ENCODE measurements at places on chromosomes 2 and 18. TPM values are rescaled to one million over a fixed set of nuclear protein-coding genes. Genes with fewer than 3 reads are reported as not detected.

Gene CXCR4
- 338 TPM for total RNA-seq

Gene XRCC5
- total RNA-seq, result 324 TPM

Gene ZNF516
- total RNA-seq, result 13.9 TPM

Gene EHBP1
- total RNA-seq, result 32.0 TPM

DNA sequence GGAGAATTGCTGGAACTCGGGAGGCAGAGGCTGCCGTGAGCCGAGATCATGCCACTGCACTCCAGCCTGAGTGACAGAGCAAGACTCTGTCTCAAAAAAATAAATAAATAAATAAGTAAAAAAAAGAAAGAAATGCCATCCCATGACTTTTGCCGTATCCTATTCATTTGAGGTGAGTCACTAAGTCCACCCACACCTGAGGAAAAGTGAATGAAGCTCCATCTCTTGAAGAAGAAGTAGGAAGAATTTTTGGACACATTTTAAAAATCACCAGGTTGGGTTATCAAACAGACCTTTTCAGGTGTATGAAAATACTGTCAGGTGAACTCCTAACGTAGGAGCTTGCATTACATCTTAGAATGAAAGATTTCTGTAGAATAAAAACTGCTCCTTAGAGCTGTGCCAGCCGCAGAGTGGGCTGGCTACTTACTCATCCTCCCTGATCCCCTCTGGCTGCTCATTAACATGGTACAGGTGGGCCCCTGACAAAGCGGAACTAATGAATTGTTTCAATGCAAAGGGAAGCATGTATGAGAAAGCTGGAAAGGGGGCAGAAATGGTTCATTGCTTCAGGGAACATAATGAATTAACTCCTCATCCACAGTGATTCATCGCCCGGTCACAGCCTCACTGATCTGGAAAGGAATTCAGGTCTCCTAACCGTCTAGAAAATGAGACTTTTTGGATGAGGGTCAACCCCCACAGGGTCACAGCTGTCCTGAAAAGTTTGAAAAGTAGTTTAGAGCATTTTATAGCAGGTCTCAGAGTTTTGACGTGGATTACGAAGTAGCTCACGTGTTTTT lies 191.4 kb downstream of the SPP2 start:
- no peak overlapping the region for H3K27ac ChIP-seq
- H3K27me3 ChIP-seq, result no peaks in the 10 kb centered on the region
- peaks cover 3% of the 10 kb centered on the region for H3K4me1 ChIP-seq
- H3K36me3 ChIP-seq, result no peaks in the 10 kb centered on the region
- no peak for DNase-seq

DNA sequence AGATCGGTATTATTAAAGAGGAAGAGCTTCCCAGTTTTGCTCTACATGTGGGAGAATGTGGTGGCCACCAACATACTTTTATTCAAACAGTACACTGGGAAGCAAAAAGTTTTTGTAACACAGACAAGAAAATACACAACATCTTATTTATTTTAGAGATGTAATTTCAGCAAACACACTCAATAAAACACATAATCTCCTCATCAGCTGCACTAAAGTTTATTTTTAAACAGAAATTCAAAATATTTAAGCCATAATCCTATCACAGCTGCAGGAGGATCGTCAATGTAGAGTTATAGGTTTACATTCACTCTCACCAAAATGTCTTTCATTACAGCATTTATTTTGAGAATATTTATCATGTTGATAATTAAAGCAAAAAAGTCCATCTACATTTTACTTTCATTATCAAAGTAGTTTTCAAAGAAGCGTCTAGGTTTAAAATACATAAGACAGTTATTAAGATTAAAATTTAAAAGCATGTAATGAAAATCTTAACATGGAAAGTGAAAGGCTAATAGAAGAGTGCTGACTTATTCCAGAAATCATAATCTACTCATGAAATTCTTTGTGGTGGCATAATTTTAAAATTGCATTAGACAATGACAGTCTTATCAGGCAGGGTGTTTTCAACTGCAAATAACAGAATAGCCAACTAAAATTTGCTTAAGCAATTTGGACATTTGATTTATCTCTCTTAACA lies 61.0 kb downstream of the ANKRD44 start:
- H3K4me1 ChIP-seq, result peaks cover 80% of the 10 kb centered on the region
- H3K4me3 ChIP-seq, result peak overlapping the region; percentile 66
- DNase-seq, result no peak
- peaks cover 9% of the 10 kb centered on the region for H3K36me3 ChIP-seq
- no peaks in the 10 kb centered on the region for H3K27me3 ChIP-seq

DNA sequence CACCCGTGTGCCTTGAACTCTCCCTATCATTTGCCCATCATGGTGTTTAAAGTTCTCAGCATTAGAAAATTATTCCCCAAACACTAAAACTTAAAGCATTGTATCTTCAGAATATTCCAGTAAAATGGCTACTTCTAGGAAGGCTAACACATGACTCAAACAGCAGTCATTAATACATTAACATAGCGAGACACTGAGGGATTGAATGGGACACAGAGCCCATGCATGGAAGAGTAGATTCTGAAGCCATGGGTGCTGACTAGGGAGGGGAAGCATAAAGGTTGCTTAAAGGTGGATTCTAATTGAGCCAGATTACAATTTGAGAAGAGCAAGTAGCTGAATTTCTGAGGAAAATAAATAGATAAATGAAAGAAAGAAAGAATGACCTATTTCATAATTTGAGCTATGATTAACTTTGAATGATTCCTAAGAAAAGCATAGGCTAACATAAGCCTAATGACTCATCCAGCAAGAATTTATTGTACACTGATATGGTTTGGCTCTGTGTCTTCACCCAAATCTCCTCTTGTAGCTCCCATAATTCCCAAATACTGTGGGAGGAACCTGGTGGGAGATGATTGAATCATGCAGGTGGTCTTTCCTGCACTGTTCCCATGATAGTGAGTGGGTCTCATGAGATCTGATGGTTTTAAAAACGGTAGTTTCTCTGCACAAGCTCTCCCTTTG lies 79.8 kb upstream of the PIK3C3 start:
- H3K4me1 ChIP-seq, result peaks cover 6% of the 10 kb centered on the region
- H3K27ac ChIP-seq, result no peak overlapping the region
- H3K27me3 ChIP-seq, result peaks cover 7% of the 10 kb centered on the region
- no peaks in the 10 kb centered on the region for H3K36me3 ChIP-seq

GRCh38 chr2:9790702-9791225 lies 52.5 kb upstream of the TAF1B start:
- H3K4me3 ChIP-seq, result no peak overlapping the region
- no peak for DNase-seq

GRCh38 chr2:166665991-166666940 lies 172.2 kb upstream of the SCN7A start:
- H3K4me3 ChIP-seq, result no peak overlapping the region
- no peak for DNase-seq
- no peaks in the 10 kb centered on the region for H3K4me1 ChIP-seq
- no peaks in the 10 kb centered on the region for H3K36me3 ChIP-seq
- H3K27ac ChIP-seq, result no peak overlapping the region

DNA sequence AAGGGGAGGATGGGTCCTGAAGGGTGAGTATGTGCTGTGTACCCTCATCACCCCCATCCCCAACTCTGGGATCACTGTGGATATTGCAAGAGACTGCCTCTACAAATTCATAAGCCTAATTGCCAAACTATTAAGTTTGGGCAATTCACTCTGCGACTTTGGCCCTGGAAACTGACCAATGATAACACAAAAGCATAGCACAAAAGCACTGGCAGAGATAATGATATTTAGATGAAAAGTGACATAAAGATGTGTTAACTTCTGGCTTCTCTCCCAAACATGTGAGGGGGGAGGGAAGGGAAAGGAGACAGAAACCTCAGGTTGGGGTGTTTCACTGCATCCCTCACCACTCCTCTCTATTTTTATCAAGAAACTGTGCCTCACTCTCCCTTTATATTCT lies 150.3 kb downstream of the SATB2 start:
- H3K4me1 ChIP-seq, result no peaks in the 10 kb centered on the region
- peaks cover 6% of the 10 kb centered on the region for H3K27me3 ChIP-seq
- DNase-seq, result no peak
- H3K4me3 ChIP-seq, result no peak overlapping the region
- H3K27ac ChIP-seq, result no peak overlapping the region
- no peaks in the 10 kb centered on the region for H3K36me3 ChIP-seq

DNA sequence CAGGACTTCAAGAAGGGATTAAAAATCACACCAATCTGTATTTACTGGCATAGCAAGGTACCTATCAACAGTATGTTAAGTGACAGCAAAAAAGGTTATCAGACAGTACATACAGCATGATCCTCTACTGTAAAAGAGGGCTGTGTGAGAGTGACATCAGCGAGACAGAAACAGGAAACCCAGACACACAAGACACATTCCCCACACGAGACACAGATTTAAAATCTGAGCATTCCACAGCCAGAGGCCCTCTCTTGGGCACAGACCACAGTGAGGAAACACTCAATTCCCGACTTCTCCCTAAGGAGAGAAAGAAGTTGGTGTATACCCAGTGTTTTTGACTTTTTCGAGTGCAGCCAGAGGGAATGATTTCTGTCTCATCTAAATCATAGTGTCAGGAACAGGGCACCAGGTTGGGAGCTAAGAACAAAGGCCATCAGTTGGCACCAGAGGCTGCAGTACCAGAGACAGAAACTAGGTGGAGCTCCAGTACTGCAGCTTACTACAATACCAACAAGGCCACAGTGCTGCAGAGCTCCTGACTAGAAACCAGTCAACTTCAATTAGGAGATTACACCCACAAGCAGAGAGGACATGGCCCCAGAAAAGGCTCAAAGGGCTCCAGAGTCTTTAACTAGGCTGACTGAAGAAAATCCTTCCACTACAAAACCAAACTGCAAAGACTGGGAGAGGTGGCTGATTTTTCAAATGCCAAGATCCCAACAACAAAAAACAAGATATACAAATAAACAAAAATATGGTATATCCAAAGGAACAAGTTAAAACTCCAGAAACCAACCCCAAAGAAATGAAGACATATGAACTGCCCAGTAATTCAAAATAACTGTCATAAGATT lies 41.0 kb downstream of the UNC50 start:
- peak overlapping the region; percentile 94 for H3K27ac ChIP-seq
- DNase-seq, result peak; percentile 83
- peak overlapping the region; percentile 81 for H3K4me3 ChIP-seq
- H3K27me3 ChIP-seq, result no peaks in the 10 kb centered on the region

- no peak overlapping the region for H3K27ac ChIP-seq
- H3K36me3 ChIP-seq, result peaks cover 10% of the 10 kb centered on the region
- no peak for DNase-seq
- H3K4me1 ChIP-seq, result peaks cover 7% of the 10 kb centered on the region
- H3K4me3 ChIP-seq, result no peak overlapping the region
- no peaks in the 10 kb centered on the region for H3K27me3 ChIP-seq
Observed at GRCh38 chr2:15643791-15644585, 52.3 kb downstream of the DDX1 start.

DNA sequence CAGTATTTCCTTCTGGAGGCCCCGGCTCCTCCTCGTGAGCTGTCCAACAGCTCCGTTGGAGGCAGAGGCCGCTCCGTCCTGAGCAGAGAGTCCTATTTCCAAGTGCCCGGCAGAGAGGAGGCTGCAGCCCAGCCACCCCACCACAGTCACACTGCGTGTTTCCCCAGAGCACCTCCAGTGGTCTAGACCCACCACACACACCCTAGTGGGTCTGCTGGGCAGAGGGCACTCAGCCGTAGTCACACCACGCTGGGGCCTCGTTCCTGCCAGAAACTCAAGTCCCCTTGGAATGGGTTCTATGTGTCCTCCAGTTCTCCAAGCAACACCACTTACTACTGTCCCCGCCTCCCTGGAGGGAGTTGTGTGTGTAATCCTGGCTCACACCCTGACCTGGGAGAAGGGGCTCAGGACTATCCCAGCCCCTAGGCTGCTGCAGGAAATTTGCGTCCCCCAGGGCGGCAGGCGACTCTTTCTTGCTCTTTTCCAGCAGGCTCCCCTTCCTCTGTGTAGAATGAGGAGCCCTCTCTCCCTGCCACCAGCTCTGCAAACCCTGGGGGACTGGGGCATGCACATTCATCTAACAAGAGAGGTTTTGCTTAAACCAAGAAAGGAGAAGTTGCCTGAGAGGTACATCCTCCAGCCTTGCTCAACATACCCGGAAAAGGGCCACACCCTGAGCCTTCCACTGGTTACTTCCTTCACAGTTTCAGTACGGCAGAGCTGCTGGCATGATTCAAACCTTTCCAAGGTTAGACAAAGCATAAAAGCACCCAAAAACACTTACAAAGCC lies 114.1 kb downstream of the NDUFA10 start:
- peaks cover 7% of the 10 kb centered on the region for H3K4me1 ChIP-seq
- no peak overlapping the region for H3K27ac ChIP-seq
- H3K27me3 ChIP-seq, result no peaks in the 10 kb centered on the region
- H3K36me3 ChIP-seq, result peaks cover 4% of the 10 kb centered on the region
- DNase-seq, result no peak

GRCh38 chr2:222434204-222434603 lies 9.9 kb downstream of the SGPP2 start:
- no peak overlapping the region for H3K4me3 ChIP-seq
- H3K4me1 ChIP-seq, result peaks cover 5% of the 10 kb centered on the region
- no peak for DNase-seq
- H3K27ac ChIP-seq, result no peak overlapping the region
- peaks cover 2% of the 10 kb centered on the region for H3K36me3 ChIP-seq

DNA sequence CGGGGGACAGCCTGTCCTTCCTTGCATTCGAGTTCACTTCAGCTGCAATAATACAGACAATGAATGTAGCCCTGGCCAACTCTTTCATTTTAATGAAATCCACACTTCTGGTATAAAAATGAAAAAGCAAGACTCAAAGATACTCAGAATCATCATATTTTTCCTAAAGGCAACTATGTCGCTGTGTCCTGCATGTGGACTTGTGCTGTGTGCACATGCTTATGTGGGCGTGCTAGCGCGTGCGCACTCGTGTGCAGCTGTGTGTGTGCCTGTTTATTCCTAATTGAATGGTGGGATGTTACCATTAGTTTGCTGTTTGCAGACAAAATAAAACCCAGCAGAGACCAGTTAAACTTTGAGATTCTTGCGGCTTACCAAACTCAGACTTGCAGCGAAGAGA lies 49.6 kb downstream of the SMIM21 start:
- H3K4me3 ChIP-seq, result no peak overlapping the region
- H3K27me3 ChIP-seq, result peaks cover 28% of the 10 kb centered on the region
- DNase-seq, result no peak
- no peak overlapping the region for H3K27ac ChIP-seq
- no peaks in the 10 kb centered on the region for H3K36me3 ChIP-seq

DNA sequence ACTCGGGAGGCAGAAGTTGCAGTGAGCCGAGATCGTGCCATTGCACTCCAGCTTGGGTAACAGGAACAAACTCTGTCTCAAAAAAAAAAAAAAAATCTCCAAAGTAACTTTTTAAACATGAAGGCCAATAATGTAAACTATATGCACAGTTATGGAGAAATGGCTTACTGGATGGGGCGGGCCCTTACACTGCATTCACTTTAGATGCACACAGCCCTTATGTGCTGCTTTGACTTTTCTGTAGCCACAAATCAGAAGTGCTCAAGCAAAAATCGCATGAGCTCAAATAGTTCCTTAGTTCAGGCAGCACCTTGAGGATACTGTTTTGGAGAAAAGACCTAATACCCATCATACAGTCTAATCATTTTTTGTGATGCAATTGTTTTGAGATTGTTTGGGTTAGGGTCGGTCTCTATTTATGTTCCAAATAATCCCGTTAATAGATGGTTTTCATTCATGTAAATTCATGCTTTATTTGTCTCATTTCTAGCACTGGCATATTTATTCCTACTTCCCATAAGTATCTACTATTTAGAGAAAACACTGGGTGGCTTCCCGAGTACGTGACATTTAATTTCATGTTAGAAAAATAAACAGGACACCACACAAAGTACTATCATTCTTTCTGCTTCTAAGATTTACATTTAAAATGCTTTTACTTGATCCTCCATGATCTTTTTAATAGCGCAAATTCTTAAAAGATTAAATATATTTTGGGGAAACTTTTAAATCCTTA lies 34.7 kb downstream of the RBMS1 start:
- H3K27ac ChIP-seq, result no peak overlapping the region
- H3K4me1 ChIP-seq, result peaks cover 57% of the 10 kb centered on the region
- H3K36me3 ChIP-seq, result no peaks in the 10 kb centered on the region
- H3K4me3 ChIP-seq, result no peak overlapping the region
- no peaks in the 10 kb centered on the region for H3K27me3 ChIP-seq
